Right lung (tissue), 10 donors: ENCODE measurements at places on chromosomes 4 and X. TPM values are rescaled to one million over a fixed set of nuclear protein-coding genes. Genes with fewer than 3 reads are reported as not detected.

DNA sequence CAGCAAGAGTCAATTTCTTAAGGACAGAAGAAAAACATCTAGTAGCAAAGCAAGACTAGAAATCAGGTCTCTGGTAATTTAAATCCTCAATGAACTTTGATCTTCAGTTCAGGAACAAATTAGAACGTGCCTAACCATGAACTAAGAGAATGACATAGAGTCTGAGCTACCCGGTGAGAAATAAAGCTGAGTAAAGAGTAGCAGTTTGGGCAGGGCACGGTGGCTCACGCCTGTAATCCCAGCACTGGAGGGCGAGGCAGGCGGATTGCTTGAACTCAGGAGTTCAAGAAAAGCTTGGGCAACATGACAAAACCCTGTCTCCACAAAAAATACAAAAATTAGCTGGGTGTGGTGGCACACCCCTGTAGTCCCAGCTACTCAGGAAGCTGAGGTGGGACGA, 37.7 kb downstream of the ACE2 start:
- no peak for DNase-seq

DNA sequence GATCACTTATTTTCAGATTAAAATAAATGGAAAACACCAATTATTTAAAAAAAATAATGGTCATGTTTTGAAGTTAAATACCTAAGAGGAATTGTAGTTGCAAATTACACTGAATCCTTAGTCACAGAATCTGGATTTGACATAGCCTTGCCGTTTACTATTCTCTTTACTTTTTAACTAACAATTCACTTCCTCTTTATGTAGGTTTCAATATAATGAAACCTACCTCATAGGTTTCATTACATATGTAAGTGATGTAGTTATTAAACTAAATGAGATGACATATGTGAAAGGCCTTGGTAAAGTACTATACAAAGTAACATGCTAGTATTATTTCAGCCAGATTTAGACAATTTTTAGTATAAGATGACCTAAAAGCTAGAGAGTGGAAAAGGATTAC, 6.5 kb downstream of the SPP1 start:
- no peak for DNase-seq

- no peak for DNase-seq
Observed at GRCh38 chr4:153748378-153748777, 11.4 kb downstream of the RNF175 start.

- peak; percentile 60 for DNase-seq
Observed at GRCh38 chr4:8580321-8581093, at the start of gene GPR78. Gene GPR78, plus strand, starts transcription at chr4:8580392. Its CDS starts 591 bp downstream, at chr4:8580983.

GPR34 gene
- polyA plus RNA-seq = 3.2 TPM

DNA sequence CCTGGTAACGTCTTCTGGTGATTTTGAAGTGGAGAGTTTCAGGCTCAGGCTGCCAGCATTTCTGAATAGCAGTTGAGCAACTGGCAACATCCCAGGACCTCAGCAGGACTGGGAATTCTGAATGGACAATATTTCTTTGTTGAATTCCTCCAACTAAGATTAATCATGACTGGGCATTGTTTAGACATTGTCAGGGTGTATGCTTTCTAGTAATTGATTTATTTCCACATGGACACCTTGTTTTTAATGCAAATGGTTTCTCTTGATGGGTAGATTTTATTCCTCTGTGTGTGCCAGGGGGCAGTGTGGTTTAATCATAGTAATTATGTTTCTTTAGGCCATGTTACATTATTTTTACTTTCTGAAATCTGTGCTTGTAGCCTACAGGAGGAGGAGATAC, 1004.7 kb upstream of the LCORL start:
- DNase-seq = peak; percentile 23

CENPVL1 gene
- not detected for polyA plus RNA-seq

TEX11 gene
- not detected for polyA plus RNA-seq

AWAT2 gene
- polyA plus RNA-seq = not detected

HMGN5 gene
- 24.6 TPM for polyA plus RNA-seq

DNA sequence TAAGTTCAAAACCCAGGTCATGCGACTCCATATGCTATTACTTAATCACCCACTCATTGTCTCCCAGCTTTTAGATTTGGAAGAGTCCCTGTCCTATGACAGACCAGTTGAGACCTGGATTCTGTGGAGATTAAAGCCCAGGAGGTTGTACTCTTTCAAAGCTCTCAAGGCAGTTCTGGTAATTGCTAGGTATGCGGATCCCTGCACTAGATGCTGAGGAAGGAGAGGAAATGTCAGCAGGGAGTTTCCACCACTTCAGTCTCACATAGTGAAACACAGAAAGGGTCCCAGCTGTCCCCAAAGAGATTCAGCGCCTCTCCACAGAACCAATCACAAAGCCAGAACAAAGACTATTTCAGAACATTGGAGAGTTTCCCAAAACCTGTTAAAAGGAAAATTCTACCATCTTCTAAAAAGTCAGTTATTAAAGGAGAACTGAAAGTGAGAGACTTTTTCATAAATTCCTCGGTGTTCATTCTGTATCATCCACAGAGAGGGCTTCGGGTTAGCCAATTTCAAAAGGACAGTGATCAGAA, 53.4 kb downstream of the IRF2 start:
- no peak for DNase-seq

GUCY1A1 gene
- 88.3 TPM for polyA plus RNA-seq

- no peak for DNase-seq
Observed at GRCh38 chr4:137528673-137529072, 3.6 kb downstream of the PCDH18 start.

GRCh38 chrX:14817571-14817970, 55.3 kb downstream of the FANCB start:
- no peak for DNase-seq

DNA sequence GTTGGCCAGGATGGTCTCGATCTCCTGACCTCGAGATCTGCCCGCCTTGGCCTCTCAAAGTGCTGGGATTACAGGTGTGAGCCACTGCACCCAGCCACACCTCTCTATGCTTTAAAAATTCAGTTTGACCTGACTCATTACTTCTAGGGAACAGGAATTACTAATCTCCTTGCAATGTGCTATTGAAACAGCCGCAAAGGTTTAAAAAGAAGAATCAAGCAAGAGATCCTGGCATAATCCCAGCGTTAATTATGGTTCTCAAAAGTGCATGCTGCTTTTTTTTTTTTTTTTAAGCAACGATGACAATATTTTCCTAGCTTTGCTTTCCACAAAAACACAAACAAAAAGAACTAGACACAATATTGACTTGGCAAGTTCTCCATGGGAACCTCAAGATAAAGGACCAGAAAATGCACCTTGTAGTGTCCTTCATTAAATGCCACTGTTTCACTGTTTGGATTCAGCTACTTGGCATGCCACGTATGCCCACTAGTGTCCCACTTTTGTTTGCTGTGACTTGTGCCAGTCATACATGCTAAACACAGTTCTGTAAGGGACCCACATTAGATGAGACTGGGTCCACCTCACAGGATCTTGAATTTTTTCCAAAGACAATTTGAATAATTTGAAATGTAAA, 112.6 kb upstream of the PPARGC1A start:
- DNase-seq = no peak

DNA sequence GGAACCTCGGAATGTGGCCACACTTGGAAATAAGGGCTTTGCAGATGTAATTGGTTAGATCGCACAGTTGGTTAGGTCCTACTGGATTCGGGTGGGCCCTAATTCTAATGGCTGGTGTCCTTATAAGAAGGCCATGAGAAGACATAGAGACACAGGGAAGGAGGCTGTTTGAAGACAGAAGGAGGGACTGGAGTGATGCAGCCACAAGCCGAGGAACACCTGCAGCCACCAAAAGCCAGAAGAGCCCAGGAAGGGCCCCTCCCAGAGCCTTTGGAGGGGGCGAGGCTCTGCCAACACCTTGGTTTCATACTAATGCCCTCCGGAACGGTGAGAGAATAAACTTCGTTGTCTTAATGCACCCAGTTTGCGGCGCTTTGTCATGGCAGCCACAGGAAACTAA, 47.0 kb downstream of the EVC start:
- no peak for DNase-seq

NCAPG gene
- 18.2 TPM for polyA plus RNA-seq

- no peak for DNase-seq
Observed at GRCh38 chr4:122614621-122615020, 6.2 kb downstream of the IL21 start.

MAGEA1 gene
- not detected for polyA plus RNA-seq
